Stimulated activated CD4-positive, alpha-beta T cell treated with anti-CD3 and anti-CD28 coated beads, Interleukin-2, amount 100 ng/mL, for 4 hours (primary cell): ENCODE measurements at places on chromosomes 3 and 15.
A peak's percentile ranks its signal among the peaks of the same experiment; 100 is the strongest.

DNA sequence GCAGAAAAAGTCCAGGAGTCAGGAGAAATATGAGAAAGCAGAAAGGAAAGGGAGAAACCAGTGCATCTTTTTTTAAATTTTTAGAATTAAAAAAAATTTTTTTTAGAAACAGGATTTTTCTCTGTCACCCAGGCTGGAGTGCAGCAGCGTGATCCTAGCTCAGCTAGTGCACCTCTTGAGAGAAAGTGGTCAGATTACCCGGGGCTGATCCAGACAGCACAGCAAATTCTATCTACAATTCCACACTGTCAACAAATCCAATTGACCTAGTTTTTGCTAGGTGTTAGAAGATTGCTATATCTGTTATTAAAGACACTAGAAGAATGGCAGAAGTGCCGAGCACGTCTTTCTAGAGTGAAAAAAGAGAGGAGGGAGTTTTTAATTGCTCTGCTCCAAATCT lies 117.3 kb downstream of the RFTN1 start:
- no peak for DNase-seq

GRCh38 chr3:106783231-106783630 lies 594.0 kb upstream of the CCDC54 start:
- DNase-seq = no peak

GRCh38 chr15:58520464-58520863 lies 88.7 kb downstream of the LIPC start:
- no peak for DNase-seq

DNA sequence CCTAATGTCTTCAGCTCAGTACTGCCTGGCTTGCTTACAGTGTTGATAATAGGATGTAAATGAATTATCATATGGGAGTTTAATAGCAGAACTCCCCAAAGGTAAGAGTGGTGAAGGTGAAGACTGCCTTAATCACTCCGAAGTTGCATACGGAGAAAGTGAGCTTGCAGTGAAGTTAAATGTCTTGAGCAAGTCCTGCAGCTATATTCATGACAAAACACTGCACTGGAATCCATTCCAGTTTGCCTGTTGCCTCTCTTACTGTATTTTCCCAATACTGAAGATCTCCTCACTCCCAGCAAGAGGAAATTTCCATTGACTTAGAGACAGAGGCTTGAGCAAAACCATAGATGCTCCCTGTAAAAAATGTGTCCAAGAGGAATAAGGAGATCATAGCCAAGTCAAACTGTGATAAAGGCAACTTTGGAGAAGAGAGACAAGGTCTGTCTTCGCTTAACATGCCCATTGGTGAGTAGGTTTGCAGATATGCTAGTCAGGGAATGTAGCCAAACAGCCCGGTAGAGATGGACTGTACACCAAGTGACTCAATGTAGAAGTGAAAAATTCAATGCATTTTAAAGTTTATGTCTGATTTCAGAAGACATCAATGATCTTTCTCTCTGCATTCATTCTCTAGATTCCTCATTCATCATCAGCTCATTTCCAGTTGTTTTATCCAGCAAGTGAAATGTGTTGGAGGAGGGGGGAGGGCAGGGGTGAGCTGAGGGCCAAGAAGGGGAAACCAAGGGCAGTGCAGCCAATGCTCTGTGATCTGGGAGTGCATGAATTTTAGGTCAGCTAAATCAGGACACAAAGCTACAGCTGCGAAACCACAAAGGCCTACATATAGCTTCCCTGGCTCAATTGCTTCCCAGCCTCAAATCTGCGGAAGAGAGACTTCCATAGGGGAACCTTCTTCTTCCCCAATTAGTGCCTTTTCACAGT lies 667.1 kb upstream of the NR2F2 start:
- no peak for DNase-seq

- DNase-seq = no peak
Observed at GRCh38 chr3:48142316-48142870, 45.8 kb downstream of the CDC25A start.

- DNase-seq = no peak
Observed at GRCh38 chr15:62087671-62088352, 21.0 kb downstream of the C2CD4A start.

- no peak for DNase-seq
Observed at GRCh38 chr15:80071652-80072051, 12.2 kb downstream of the ZFAND6 start.

- DNase-seq = peak; percentile 19
Observed at GRCh38 chr3:112498914-112499711, at the start of gene BTLA. BTLA (minus strand) TSS chr3:112499472; CDS start chr3:112499358, 114 bp downstream.

DNA sequence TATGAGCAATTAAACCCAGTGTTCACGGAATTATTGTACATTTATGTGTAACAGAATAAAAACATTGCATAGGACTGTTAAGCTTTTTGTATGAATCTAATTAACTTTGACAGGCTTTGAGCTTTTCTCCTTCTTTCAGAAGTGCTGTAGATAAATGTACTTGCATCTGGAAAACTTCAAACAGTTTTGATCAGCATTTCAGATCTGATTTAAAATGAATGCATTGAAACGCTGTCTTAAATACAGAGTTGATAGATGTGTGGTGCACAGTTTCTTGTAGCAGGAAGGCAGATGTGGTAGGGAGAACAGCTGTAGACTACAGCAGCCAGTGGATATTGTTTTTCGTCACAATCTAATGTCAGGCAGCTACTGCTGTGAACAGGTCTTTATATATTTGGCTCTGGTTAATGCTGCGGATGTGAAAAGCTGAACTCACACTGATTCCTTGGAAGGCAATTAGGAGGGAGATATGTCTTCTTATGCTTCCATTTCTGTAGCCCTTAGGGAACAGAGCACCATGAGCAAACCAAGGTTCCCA lies 193.8 kb upstream of the GOLIM4 start:
- DNase-seq = no peak

DNA sequence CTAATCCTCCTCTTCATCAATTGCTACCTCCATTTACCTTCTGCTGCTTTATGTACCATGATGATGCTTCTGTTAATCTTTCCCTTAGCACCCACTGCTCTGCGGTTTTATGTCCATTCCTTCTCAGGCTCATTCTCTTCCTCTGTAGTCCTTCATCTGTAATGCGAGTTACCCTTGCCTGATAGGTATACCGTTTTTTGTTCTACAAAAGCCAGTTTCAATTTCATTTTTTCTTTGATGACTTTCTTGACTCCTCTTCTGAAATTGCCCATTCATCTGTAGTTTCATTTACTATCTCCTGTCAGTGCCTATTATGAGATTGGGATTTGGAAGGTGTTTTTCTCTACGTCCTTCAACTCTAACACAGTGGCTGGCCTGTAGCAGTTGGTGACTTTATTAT lies 445.9 kb upstream of the ZNF717 start:
- no peak for DNase-seq

GRCh38 chr15:97729270-97729669 lies 231.2 kb upstream of the ARRDC4 start:
- DNase-seq = no peak

- DNase-seq = no peak
Observed at GRCh38 chr3:164132878-164133277, 945.4 kb downstream of the SI start.

- DNase-seq = no peak
Observed at GRCh38 chr3:52502808-52503350, 7.7 kb downstream of the STAB1 start.

DNA sequence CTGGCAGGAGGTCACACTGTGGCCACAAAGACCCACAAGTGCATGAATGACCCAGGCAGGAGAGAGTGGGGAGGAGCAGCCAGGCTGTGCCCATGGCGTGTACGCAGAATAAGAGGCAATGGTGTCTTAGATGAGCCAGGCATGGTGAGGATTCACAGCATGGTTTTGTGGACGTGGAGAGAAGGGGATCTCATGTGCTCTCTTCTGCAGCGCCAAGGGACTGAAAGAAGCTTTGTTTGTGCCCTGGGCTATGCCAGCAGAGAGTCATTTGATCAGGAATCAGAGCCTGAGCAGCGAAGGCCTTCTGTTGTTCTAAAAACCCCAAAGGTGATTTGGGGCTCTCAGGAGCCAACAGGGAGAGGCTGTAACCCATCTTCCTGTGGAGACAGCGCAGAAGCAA lies 18.7 kb upstream of the RPP14 start:
- DNase-seq = no peak

DNA sequence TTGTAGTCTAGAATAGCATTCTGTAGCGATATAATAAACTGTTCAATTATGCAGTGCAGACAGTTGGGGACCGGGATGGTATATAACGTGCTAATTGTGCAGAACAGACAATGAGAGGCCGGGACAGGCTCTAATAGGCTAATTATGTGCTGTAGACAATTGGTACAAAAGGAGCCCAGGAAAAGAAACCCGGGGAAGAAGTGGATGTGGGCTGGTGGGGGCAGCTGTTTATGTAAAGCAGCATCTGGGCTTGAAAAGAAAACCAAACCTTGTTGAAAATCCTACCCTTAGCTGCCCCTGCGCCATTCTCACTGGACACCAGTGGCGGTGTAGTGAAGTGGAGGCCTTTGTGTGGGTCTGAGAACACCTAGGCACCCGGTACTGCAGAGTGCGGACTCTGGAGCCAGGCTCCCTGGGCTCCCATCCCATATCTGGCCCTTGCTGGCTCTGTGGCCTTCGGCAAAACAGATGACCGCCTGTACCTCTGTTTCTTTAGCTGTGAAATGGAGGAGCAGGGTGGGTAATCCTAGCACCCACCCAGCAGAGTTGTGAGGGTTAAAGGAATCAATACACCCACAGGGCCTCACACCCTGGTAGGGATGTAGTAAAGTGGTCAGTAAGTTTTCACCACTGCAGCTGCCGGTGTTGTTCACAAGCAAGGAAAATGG lies 51.5 kb downstream of the CMTM6 start:
- no peak for DNase-seq

DNA sequence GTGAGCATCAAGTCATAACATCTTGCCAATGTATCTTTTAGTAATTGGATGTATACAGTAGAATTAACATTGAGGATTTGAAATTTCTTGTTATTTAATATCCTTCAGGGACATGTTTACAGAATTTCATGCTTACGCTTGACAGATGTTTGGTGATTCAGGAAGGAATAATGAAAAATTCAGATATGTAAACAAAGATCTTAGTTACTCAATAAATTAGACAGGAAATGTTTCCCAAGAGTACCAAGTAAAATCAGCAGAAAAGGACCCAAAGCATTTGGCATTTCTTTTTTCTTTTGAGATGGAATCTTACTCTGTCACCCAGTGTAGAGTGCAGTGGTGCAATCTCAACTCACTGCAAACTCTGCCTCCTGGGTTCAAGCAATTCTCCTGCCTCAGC lies 4.7 kb upstream of the COL6A5 start:
- no peak for DNase-seq

- peak; percentile 6 for DNase-seq
Observed at GRCh38 chr3:138781012-138781470, 53.7 kb downstream of the PIK3CB start.
